ENCODE measurements at places on chromosomes 4 and X.

DNA sequence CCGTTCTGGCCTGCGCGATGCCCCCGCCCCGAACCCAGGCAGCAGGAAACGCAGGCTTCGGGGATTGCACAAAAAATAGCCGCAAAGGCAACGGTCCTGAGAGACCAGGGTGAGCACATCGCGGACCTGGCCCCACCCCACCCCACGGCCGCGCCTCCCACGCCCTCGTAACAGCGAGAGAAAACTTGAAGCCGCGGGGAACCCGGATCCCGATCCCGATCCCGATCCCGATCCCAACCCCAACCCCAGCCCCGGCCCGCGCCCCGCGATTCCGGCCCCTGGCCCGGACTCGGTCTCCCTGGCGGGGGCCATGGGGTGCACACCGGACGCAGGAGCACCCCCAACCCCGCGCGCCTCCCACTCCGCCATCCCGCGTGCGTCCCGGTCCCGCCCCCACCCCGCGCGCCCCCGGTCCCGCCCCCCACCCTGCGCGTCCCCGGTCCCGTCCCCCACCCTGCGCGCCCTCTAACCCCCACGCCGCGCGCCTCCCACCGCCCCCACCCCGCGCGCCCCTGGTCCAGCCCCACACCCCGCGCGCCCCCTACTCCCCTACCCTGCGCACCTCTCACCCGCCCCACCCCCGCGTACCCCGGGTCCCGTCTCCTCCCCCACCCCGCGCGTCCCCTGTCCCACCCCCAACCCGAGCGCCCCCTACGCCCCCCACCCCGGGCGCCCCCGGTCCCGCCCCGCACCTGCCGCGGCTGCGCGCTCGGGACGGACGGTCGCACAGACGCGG, 29.0 kb downstream of the NOP14 start:
- no peak for DNase-seq

DNA sequence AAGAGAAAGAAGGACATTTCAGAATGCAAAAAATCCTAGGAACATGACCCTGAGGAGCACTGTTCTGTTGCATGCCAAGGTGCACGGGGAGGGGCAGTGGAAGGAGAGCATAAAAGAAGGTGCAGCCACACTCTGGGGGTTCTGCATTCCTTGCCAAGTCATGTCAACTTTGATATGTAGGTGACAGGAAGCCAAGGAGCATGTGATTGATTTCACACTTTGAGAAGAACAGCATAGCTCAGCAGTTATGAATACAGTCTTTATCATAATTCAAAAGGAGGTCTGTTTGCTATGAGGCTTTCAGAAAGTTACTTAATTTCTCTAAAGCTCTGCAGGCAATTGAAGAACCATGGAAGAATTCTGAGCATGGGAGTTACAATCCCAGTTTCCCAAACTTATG, 50.6 kb downstream of the SCFD2 start:
- no peak for DNase-seq

DNA sequence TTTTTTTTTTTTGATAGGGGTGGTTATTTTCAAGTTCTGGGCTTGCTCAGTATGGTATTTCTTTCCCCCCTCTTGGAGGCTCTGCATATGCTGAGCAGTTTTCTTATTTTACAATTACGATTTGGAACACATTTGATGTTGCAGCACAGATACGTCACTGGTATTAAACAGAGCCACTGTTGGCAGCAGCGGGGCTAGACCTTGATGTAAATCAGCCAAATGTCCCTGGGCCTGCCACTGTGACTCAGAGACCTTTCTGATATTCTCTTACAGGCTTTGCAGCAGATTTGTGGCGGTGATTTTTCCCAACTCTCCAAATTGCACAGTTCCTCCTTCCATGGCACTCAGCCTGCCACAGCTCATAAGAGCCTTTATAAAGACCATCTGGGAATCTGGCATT, 81.1 kb downstream of the VMA21 start:
- no peak for DNase-seq

GRCh38 chr4:73234712-73235111, 23.9 kb downstream of the ANKRD17 start:
- DNase-seq = no peak

GRCh38 chr4:117467404-117467803, 382.0 kb upstream of the TRAM1L1 start:
- no peak for DNase-seq

- no peak for DNase-seq
Measured at GRCh38 chr4:106796876-106797275, 239.2 kb downstream of the DKK2 start.

DNA sequence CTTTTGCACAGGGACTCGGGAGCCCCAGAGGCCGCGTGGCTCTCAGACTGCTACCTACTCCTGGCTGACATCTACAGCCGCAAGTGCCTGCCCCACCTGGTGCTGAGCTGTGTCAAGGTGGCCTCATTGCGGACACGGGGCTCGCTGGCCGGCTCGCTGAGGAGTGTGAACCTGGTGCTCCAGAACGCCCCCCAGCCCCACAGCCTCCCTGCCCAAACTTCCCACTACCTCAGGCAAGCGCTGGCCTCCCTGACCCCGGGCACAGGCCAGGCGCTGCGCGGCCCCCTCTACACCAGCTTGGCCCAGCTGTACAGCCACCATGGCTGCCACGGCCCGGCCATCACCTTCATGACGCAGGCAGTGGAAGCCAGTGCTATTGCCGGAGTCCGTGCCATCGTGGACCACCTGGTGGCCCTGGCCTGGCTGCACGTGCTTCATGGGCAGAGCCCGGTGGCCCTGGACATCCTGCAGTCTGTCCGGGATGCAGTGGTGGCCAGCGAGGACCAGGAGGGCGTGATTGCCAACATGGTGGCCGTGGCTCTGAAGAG, 28.8 kb downstream of the SH3TC1 start:
- DNase-seq = no peak

DNA sequence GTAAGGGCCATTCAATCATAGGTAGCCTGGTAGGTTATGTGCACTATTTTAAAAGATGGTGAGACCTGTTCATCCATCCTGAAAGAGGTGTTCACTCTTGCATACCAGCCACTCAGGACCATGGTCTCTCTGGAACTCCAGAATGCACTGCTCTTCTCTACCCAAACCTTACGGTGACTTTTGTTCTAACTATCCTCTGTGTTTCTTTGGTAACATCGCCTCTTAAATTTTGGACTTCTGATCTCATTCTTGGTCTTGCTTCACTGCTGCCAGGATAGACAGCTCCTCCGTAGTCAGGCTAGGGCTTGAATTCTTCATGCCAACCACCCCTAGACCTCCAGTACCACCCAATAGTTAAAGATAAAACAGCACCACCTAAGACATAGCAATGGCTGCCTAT, 346.3 kb upstream of the GALNT7 start:
- DNase-seq = no peak
